Activated CD4-positive, CD25-positive, alpha-beta regulatory T cell treated with anti-CD3 and anti-CD28 coated beads, Interleukin-2, amount 50 U/mL, for 16 hours (primary cell): ENCODE measurements at places on chromosomes 12 and 14.

DNA sequence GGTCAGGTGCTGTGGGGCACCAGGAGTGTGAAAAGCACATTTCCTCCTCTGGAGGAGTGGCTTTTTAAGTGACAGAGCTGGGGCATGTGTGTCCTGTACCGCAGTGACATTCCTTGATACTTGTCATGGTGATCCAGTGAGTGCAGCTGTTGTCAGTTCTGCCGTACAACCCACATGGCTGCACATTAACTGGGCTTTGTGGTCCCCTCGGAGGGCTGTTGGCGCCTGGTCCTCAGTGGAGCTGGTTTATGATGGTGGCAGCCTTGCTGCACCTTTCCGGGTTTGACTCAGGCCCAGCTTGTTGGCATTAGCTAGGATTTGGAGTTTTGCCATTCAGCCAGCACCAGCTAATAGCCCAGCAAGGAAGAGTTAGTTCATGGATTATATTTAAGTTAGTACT, 77.0 kb downstream of the SLC25A47 start:
- no peak for DNase-seq

- no peak for DNase-seq
Observed at GRCh38 chr12:89163918-89164317, 188.4 kb downstream of the DUSP6 start.

- DNase-seq: no peak
Observed at GRCh38 chr12:65830305-65830704, 6.0 kb downstream of the HMGA2 start.

DNA sequence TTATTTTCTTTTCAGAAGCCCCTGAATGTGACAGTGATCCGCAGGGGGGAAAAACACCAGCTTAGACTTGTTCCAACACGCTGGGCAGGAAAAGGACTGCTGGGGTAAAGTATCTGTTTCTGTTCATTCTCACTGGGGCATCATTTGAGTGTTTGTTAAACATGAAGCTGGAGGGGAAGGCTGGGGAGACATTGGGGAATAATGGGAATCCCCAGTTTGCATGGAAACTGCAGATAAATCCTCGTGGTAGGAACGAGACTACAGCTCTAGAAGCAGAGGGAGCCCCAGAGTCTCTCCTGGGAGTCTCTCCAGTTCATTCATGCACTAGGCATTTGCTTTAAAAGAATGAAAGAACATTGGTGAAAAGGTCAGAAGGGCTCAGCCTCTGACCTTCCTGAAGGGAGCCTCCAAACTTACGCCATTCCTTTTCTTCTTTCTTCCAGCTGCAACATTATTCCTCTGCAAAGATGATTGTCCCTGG, 2.5 kb upstream of the CFAP251 start:
- no peak for DNase-seq

DNA sequence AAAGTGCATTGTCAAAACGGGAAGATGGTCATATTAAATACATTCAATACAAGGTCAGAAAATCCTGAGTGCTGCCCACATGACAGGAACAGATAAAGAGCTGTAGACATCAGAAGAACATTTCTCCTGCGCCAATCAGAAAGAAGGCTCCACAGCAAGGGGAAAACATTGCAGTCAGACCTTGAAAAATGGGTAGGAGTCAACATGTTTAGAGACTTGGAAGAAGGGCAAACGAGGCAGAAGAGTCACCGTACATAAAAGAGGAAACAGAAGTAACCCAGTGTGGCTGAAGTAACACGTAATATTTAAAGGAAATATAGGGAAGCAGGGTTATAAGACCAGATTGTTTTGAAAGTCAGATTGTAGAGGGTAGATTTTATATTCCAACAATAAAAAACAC, 11.9 kb downstream of the SPPL3 start:
- DNase-seq: no peak
